ENCODE measurements at places on chromosomes 13 and 19. TPM values are rescaled to one million over a fixed set of nuclear protein-coding genes. Genes with fewer than 3 reads are reported as not detected.

DNA sequence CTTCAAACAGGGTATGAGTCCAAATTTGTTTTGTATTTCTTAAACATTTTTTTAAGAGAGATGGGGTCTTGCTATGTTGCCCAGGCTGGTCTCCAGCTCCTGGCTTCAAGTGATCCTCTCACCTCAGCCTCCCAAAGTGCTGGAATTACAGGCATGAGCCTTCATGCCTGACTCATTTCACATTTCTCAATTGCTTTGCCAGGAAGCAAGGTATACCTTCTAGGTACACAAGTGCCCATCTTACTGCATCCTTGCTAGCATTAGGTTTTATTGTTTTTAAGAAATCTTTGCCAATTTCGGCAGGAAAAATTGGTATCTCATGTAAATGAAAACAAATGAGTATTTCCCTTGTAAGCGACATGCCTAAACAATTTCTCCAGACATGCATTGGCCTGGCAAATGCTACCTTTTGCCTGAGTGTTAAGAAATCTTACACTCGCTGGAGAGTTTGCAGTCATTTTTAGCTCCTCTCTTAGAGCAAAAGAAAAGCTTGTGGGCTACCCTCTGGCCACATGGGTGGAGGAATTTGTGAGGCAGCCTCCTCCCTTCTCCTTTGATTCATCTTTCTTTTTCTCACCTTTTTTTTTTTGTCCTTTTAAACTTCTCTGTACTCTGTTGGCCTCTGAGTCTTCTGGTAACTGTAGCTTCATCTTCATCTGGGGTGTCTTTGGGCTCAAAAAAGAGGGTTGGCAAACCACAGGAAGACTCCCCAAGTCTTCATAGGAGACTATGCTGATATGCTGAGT, 33.0 kb downstream of the ACTL9 start:
- DNase-seq: no peak

- DNase-seq: no peak
Measured at GRCh38 chr13:35703061-35703460, 226.6 kb upstream of the MAB21L1 start.

- no peak for DNase-seq
Measured at GRCh38 chr19:41863209-41863931, 3.3 kb downstream of the RPS19 start.

- no peak for DNase-seq
Measured at GRCh38 chr13:92362717-92363116, 863.9 kb upstream of the GPC6 start.

The PRR22 gene
- total RNA-seq: not detected

The GPR4 gene
- total RNA-seq: not detected

Measured in H4 (cell line).